ENCODE measurements at places on chromosomes 3 and 15.

GRCh38 chr15:45126535-45127158, 3.0 kb downstream of the DUOXA1 start:
- H3K27me3 ChIP-seq = no peaks in the 10 kb centered on the region
- H3K4me3 ChIP-seq = no peak overlapping the region
- H3K36me3 ChIP-seq = no peaks in the 10 kb centered on the region
- H3K4me1 ChIP-seq = peaks cover 5% of the 10 kb centered on the region

GRCh38 chr3:106067711-106068110, 198.9 kb upstream of the CBLB start:
- H3K27me3 ChIP-seq = no peaks in the 10 kb centered on the region
- no peak overlapping the region for H3K27ac ChIP-seq
- H3K4me1 ChIP-seq = peaks cover 4% of the 10 kb centered on the region
- DNase-seq = no peak
- no peak overlapping the region for H3K4me3 ChIP-seq

GRCh38 chr3:42505849-42506410, 3.5 kb downstream of the VIPR1 start:
- peaks cover 2% of the 10 kb centered on the region for H3K4me1 ChIP-seq
- H3K27ac ChIP-seq = no peak overlapping the region
- H3K4me3 ChIP-seq = no peak overlapping the region
- H3K36me3 ChIP-seq = no peaks in the 10 kb centered on the region

DNA sequence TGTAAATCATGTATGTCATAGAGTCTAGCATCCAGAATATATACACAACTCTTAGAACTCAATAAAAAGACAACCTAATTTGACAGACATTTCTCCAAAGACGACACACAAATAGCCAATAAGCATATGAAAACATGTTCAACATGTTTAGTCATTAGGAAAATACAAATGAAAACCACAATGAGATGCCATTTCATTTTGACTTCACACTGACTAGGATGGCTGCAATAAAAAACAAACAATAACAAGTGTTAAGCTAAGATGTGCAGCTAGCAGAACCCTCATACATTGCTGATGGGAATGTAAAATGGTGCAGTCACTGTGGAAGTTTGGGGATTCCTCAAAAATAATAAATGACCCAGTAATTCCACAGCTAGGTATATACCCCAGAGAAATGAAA, 16.4 kb downstream of the SPG11 start:
- no peaks in the 10 kb centered on the region for H3K4me1 ChIP-seq
- H3K27me3 ChIP-seq = no peaks in the 10 kb centered on the region
- no peak overlapping the region for H3K4me3 ChIP-seq
- DNase-seq = no peak
- no peaks in the 10 kb centered on the region for H3K36me3 ChIP-seq

DNA sequence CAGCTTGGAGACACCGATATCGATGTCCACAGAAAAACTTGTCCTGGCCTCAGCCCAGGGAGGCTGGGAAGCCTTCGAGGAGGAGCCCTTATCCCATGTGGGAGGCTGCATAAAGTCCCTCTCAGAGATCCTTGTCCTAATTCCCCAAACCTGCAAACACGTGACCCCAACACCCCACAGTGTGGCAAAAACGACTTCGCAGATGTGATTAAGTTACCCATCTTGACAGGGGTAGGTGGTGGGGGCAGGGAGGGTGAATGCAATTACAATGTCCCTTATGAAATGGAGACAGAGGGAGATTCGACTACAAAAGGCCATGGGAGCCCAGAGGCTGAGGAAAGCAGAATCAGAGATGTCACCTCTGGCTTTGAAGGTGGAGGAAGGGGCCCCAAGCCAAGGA, 2.3 kb upstream of the TLR9 start:
- H3K27ac ChIP-seq = no peak overlapping the region
- no peak overlapping the region for H3K4me3 ChIP-seq
- no peaks in the 10 kb centered on the region for H3K4me1 ChIP-seq
- DNase-seq = no peak
- peaks cover 2% of the 10 kb centered on the region for H3K36me3 ChIP-seq

- DNase-seq = no peak
- no peak overlapping the region for H3K4me3 ChIP-seq
- peaks cover 14% of the 10 kb centered on the region for H3K4me1 ChIP-seq
- no peaks in the 10 kb centered on the region for H3K36me3 ChIP-seq
Measured at GRCh38 chr3:51622413-51622812, 48.6 kb upstream of the TEX264 start.

GRCh38 chr3:11810276-11810675, 36.4 kb downstream of the TAMM41 start:
- no peak for DNase-seq
- H3K4me1 ChIP-seq = peaks cover 3% of the 10 kb centered on the region
- no peak overlapping the region for H3K4me3 ChIP-seq
- no peaks in the 10 kb centered on the region for H3K36me3 ChIP-seq

DNA sequence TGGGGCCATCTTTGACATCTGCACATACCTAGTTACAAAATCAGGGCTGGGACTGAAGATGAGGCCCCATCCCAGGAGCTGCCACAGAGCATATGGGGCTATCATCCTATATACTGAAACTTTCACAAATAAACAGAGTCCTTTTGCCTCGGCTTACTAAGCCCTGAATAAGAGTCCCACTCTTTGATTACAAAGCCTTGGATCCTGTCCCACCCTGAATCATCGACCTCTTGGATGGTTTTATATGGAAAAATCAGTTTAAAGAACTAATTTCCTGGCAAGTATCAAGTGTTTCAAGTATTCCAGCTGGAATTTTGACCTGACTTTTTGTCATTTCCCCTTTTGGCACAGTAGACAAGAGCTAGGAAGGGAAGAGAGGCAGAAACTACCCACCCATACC, 331.3 kb upstream of the FRG2C start:
- no peaks in the 10 kb centered on the region for H3K27me3 ChIP-seq
- H3K4me3 ChIP-seq = no peak overlapping the region
- H3K27ac ChIP-seq = no peak overlapping the region
- H3K36me3 ChIP-seq = no peaks in the 10 kb centered on the region
- peak; percentile 55 for DNase-seq

DNA sequence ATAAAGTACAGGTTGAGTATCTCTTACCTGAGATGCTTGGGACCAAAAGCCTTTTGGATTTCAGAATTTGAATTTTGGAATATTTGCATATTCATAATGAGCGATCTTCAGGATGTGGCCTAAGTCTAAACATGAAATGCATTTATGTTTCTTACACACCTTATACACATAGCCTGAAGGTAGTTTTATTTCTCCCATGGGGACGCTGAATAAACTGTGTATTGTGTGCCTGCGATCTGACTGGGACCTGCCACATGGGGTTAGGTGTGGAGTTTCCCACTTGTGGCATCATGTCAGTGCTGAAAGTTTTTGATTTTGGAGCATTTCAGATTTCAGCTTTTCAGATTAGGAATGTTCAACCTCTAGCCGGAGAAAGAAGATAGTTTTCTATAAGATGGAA, 35.5 kb downstream of the UBE2E2 start:
- peaks cover 2% of the 10 kb centered on the region for H3K4me1 ChIP-seq
- no peaks in the 10 kb centered on the region for H3K27me3 ChIP-seq
- no peaks in the 10 kb centered on the region for H3K36me3 ChIP-seq
- H3K27ac ChIP-seq = no peak overlapping the region

DNA sequence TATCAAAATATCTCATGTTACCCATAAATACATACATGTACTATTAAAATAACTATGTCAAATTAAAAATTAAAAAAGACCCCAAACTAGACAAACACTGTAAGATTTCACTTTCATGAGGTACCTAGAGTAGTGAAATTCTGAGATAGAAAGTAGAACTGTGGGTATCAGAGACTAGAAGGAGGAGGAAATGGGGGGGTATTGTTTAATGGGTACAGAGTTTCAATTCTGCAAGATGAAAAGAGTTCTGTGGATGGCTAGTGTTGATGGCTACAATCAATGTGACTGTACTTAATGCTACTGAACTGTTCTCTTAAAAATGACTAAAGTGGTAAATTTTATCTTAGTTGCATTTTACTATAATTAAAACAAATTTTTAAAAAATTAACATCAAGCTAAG, 36.6 kb downstream of the RFX7 start:
- no peak overlapping the region for H3K4me3 ChIP-seq
- no peaks in the 10 kb centered on the region for H3K27me3 ChIP-seq
- H3K27ac ChIP-seq = no peak overlapping the region
- peaks cover 4% of the 10 kb centered on the region for H3K4me1 ChIP-seq
- no peaks in the 10 kb centered on the region for H3K36me3 ChIP-seq

- DNase-seq = peak; percentile 34
- peaks cover 3% of the 10 kb centered on the region for H3K4me1 ChIP-seq
- H3K36me3 ChIP-seq = no peaks in the 10 kb centered on the region
- no peaks in the 10 kb centered on the region for H3K27me3 ChIP-seq
Measured at GRCh38 chr3:119891944-119892721, 110.2 kb downstream of the NR1I2 start.

DNA sequence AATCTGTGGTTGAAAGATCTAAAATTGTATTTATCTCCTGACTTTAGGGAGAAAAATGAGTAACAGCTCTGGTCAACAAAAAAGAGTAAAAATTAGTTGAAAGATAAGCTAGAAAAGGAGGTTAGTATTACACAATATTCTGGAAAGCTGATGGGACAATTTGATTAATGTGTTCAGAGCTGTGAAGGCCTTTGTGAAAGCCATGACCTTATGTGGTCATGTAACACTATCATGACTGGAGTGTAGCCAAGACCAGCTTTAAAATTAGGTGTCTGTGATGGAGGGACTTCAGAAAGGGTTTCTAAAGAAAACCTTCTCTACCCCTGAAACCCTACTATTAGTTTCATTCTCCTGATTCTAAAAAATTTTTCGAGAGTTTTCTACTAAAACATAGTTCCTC, 127.2 kb downstream of the NFKBIZ start:
- H3K27ac ChIP-seq = no peak overlapping the region
- H3K4me3 ChIP-seq = no peak overlapping the region
- H3K36me3 ChIP-seq = no peaks in the 10 kb centered on the region
- H3K27me3 ChIP-seq = no peaks in the 10 kb centered on the region
- no peaks in the 10 kb centered on the region for H3K4me1 ChIP-seq
- no peak for DNase-seq

DNA sequence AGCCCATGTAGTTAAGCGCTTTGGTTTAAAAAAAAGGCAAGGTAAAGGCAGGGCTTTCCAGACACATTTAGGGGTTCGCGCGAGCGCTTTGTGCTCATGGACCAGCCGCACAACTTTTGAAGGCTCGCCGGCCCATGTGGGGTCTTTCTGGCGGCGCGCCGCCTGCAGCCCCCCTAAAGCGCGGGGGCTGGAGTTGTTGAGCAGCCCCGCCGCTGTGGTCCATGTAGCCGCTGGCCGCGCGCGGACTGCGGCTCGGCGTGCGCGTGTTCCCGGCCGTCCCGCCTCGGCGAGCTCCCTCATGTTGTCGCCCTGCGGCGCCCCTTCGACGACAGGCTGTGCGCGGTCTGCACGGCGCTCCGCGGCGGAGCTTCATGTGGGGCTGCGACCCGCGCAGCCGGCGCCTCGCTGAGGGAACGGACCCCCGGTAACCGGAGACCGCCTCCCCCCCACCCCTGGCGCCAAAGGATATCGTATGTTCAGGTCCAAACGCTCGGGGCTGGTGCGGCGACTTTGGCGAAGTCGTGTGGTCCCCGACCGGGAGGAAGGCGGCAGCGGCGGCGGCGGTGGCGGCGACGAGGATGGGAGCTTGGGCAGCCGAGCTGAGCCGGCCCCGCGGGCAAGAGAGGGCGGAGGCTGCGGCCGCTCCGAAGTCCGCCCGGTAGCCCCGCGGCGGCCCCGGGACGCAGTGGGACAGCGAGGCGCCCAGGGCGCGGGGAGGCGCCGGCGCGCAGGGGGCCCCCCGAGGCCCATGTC, 927 bp downstream of the SMAD6 start:
- DNase-seq = peak; percentile 60
- peaks cover 21% of the 10 kb centered on the region for H3K4me1 ChIP-seq
- no peaks in the 10 kb centered on the region for H3K36me3 ChIP-seq
- H3K27me3 ChIP-seq = no peaks in the 10 kb centered on the region
- H3K4me3 ChIP-seq = peak overlapping the region; percentile 54
- H3K27ac ChIP-seq = peak overlapping the region; percentile 65

- H3K27ac ChIP-seq = no peak overlapping the region
- peaks cover 6% of the 10 kb centered on the region for H3K4me1 ChIP-seq
- H3K36me3 ChIP-seq = no peaks in the 10 kb centered on the region
- H3K27me3 ChIP-seq = no peaks in the 10 kb centered on the region
Measured at GRCh38 chr15:92797168-92798052, 102.7 kb upstream of the CHD2 start.

DNA sequence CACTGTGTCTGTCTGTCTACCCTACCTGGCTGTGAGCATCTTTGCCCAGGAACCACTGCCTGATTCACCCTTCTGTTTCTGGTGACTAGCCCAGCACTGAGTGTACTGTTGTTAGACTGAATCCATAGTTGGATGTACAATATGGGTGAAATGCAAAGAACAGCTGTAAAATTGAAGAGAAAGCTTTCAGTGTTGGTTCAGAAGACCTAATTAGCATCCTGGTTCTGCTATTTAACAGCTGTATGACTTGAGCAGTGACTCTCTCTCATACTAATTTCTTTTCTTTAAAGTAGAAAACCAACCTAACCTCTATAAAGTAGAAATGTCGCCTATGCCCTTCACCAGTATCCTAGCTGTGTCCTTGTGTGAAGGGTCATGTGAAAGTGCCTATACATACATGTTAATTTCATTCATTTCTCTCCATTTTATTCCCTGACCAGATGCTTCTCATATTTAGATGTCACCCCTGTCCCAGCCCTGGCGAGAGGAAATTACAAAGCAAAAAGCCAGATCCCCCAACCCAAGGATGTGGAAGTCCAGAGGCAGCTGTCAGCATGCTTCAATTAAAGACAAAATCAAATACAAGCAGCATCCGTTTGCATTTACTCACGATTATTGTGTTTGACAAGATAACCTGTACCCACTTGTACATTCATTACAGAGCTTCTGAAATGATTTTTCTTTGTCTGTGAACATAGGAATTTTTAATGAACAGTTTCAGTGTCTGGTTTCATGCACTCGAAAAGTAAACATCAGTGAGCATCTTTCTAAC, 305.7 kb upstream of the ICE2 start:
- no peaks in the 10 kb centered on the region for H3K4me1 ChIP-seq
- no peak overlapping the region for H3K27ac ChIP-seq
- H3K4me3 ChIP-seq = no peak overlapping the region

GRCh38 chr3:46349484-46350261, 4.2 kb upstream of the CCR2 start:
- no peak for DNase-seq
- H3K4me3 ChIP-seq = no peak overlapping the region
- no peaks in the 10 kb centered on the region for H3K27me3 ChIP-seq
- no peaks in the 10 kb centered on the region for H3K4me1 ChIP-seq
- H3K27ac ChIP-seq = no peak overlapping the region

DNA sequence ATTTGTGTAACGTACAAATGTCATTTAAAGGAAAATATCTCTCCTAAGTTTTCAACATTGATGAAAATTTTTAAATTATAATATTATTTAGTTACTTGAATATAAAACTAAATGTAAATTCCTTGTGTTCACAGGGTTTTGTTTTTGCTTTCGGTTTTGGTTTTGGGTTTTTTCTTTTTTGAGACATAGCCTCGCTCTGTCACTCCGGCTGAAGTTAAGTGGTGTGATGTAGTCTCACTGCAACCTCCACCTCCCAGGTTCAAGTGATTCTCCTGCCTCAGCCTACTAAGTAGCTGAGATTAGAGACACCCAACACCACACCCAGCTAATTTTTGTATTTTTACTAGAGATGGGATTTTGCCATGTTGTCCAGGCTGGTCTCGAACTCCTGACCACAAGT, 79.3 kb upstream of the TCF12 start:
- H3K27me3 ChIP-seq = no peaks in the 10 kb centered on the region
- H3K4me1 ChIP-seq = no peaks in the 10 kb centered on the region
- H3K36me3 ChIP-seq = no peaks in the 10 kb centered on the region
- no peak for DNase-seq
- no peak overlapping the region for H3K27ac ChIP-seq
- H3K4me3 ChIP-seq = no peak overlapping the region

Measured in ovary (tissue), 10 donors.